ENCODE measurements at places on chromosomes 16 and 17.

DNA sequence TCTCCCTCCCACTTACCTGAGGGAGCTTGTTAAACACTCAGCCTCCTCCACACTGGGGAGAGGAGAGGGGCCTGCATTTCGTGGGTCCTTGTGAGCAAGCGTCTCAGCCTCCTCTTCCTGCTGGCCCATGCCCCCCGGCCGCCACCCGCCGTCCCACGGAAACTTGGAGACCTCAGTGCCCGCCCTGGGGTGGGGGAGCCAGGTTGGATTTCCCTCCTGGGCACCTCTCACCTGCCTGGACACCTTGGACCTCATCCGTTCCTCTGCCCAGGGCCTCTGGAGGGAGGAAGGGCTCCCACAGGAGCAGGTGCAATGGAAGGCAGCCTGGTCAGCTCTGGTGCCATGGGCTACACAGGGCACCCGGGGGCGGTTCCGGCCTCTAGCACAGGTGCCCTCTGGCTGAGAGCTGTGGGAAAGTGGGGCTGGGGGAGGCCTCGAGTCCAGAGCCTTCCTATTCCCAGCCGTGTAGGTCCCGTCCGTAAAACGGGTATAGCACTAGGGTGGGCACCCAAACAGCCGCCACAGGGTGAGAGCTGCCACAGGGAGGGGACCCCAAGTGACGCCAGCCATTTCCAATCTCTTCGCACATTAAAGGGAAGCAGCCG is 11.0 kb downstream of the GSE1 start:
- DNase-seq: no peak

- DNase-seq: no peak
Observed at GRCh38 chr17:79473111-79473875, 137.6 kb downstream of the RBFOX3 start.

- DNase-seq: no peak
Observed at GRCh38 chr16:86022381-86022960, 123.5 kb downstream of the IRF8 start.

DNA sequence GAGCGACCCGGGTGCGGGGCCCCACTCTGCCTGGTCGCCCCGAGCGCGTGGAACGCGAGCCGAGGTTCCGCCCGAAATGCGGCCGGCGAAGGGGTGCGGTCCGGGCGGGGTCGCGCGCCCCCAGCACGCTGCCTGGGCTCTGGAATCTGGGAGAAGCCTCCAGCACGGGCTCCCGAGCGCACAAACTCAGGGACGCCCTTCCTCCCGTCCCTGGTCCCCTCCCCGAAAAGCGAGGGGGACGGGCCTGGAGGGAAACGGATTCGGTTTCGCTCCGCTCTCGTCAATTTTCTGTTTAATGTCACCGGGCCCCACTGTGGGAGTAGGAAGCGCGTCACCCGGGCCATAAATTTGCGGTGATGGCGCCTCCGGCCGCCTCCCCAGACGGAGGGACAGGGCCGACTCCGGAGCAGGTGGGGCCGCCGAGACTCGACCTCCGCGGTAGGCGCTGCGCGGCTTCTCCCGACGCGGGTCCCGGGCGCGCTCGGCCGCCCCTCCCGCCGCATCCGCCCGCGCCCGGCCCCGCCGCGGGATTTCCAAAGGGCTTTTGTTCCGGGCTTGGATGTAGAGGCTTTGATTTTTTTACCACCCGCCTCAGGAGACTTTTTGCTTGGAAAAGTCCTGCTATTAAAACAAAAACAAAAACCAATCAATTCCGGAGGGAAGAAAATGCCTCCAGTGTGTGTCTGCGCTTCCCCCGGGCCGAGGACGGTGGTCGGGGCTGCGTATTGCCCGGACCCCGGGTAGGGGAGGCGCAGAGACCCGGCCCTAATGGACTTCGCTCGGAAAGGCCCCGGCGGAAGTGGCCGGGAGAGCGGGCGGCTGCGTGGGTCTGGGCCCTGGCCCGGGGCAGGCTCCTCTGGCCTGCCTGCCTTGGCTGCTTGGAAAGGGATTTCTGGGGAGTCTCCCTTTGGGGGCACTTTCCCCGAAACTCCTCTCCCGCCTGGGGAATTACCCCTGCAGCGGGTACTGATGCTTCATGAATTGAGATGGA is 7.9 kb upstream of the BAHCC1 start:
- DNase-seq: peak; percentile 85

DNA sequence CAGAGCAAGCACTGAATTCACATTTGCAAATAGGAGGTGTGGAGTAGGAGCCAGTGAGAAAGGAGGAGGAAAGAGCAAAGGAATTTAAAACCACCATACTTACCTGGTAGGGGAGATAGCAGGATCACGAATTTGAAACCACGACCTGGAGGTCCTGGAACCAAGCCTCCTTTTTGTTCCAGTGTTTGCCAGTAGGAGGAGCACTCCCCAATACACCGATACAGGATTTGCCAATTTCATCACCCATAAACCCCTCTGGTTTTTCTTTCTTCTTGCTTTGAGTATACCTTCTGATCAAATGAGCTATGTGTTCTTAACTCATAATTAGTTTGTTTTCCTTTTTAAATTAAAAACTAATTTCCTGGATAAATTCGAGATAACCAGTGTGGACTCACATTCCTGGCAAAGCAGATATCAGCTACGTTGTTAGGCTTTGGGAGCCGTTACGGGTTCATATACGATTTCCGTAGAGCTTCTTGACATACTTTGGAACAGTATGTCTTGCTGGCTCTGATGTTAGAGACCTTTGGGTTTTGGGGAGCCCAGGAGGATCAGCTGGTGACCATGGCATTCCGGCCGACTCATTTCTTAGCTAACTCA is 22.7 kb downstream of the BCO1 start:
- no peak for DNase-seq

- no peak for DNase-seq
Observed at GRCh38 chr17:74552037-74552436, 6.1 kb upstream of the CD300C start.

GRCh38 chr17:27216836-27217235 is 77.1 kb upstream of the WSB1 start:
- no peak for DNase-seq

DNA sequence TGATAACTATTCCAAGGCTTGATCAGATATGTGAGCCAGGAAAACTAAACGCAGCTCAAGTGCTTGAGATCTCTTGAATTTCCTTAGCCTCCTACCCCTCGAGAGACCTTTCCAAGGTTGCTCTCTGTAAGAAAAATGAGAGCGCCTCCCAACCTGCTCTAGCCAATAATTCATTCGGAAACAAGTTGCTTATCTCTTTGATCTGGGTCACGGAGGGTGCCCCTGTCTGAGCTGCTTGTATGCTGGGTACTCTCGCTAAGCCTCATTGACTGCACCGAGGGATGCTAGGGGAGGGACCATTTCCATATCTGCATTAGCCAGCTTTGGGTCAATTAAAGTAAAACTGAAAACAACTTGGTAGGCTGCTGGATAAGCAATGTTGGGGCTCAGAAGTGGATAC is 70.1 kb upstream of the SHISA6 start:
- DNase-seq: no peak

- DNase-seq: no peak
Observed at GRCh38 chr17:42459256-42459800, 650 bp downstream of the ATP6V0A1 start.

- no peak for DNase-seq
Observed at GRCh38 chr17:10754109-10754508, 24.3 kb upstream of the TMEM220 start.

GRCh38 chr17:44922746-44923470 is 7.6 kb upstream of the GFAP start:
- DNase-seq: peak; percentile 38

GRCh38 chr16:62963846-62964245 is 927.6 kb upstream of the CDH8 start:
- no peak for DNase-seq

DNA sequence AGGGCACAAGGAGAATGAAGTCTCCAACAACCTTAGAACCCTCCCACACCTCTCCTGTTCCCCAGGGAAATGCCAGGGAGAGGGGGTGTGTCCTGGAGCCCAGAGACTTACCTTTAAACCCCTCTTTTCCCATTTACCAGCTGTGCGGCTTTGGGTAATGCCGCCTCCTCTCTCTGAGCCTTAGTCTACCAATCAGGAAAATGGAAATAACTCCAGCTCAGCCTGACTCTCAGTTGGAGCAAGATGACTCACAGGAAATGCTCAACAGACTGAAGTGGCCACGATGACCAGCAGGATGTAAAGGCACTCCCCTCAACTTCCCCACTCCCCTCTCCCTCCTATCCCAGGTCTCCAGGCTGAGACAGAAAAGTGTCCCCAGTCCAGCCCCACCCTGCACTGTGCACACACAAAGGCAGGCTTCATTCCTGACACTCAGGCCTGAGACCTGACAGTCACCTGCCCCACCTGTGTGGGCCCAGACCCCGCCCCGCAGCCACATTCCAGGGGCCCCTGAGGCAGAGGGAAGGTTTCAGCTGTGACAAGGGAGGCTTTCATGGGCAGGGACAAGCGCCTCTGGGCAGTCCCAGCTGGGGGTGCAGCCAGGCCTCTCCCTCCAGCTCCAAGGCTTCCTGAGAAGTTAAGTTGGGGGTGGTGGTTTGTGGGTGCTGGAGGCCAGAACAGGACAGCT is 3.0 kb upstream of the KRT15 start:
- DNase-seq: no peak

- DNase-seq: no peak
Observed at GRCh38 chr17:79809530-79810129, 12.8 kb upstream of the CBX8 start.

- DNase-seq: no peak
Observed at GRCh38 chr17:30807896-30808295, 16.6 kb downstream of the CRLF3 start.

DNA sequence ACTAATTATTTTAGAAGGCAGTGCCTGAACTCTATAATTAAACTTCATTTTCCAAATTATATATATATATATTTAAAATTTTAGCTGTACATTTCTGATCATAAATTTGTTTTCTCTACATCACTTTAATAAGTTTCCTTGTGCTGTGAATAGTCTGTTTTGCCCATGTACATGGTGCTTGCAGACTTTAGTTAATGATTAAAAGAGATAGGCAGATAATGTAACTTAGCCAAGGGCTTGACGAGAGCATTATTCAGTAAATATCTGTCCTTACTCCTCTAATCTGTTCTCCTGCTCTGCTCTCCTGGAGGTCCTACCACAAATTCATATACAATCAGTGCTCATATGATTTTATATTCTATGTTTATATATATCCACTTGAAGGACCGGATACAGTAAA is 595.2 kb upstream of the KIF2B start:
- no peak for DNase-seq

DNA sequence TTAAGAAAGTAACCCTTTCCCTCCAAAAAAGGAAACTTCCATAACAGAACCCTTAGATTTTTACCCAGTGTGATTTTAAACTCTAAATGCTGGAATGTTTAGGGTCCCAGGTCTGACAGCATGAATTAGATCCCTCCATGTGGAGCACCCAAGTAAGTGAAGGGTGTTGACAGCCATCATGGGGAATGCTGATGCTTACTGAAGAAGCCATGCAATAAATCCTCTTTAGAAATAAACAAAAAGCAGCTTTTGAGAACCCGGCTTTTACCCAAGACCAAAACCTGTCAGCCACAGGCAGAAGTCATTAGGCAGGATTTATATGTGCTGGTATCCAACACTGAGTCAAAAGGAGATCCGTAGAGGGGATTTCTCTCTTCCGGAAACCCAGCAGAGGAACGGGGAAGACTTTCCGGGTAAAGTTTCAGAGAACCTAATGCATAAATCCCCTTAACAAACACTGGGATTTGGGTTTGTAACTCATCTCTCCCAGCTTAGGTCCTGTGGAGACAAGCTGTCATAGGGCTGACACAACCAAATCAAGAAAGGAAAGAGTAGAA is 287.5 kb downstream of the IRX3 start:
- DNase-seq: no peak

DNA sequence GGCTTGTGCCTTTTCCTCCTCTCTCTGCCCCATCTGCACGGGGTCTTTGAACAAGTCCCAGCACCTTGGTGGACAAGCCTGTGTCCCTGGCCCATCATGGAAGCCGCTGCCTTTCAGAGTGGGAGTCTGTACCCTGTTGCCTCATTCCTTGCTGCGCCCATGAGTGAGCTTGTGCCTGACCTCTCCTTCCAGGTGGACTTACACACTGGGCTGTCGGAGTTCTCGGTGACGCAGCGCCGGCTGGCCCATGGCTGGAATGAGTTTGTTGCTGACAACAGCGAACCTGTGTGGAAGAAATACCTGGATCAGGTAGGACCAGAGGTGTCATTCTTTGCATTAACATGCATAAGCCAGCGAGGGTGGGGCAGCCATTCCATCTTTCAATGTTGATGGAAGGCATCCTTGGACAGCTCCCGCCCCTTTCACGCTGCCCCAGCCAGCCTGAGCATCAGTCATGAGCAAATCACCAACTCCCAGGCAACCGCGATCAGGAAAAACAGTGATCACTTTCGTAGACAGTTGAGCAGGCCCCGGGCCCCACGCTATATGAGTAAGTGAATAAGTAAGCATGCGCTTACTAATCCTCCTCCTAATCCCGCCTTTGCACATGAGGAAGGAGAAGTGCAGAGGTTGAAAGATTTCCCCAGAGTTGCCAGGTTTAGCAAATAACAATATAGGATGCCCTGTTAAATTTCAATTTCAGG is 36.8 kb downstream of the ATP2C2 start:
- DNase-seq: no peak

DNA sequence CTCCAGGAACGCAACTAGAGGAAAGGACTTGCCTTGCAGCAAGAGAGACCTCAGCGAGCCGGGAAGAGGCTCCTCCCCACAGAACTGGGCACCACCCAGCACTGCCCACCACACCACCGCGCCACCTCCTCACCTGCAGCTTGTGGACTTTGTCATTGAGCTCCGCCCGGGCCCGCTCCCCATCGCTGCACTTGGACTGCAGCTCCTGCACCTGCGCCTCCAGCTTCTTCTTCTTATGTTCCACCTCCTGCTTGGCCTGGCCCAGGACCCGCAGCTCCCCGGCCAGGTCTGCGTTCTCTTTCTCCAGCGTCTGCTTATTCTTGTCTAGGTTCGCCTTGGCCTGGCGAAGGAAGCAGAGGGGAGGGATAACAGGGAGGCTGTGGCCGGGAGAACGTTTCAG is 76.7 kb downstream of the NDE1 start:
- no peak for DNase-seq

- DNase-seq: no peak
Observed at GRCh38 chr17:79789943-79790804, 6.7 kb downstream of the CBX8 start.
